Aorta (tissue), 5 donors: ENCODE measurements at places on chromosomes 1 and 21. TPM values are rescaled to one million over a fixed set of nuclear protein-coding genes. Genes with fewer than 3 reads are reported as not detected.

Gene INAVA
- 0.45 TPM for total RNA-seq

Gene GPR25
- total RNA-seq = not detected

Gene FCN3
- total RNA-seq = 2.7 TPM

Gene HIPK1
- total RNA-seq = 75.3 TPM

Gene ZNF695
- total RNA-seq = not detected
